ENCODE measurements at places on chromosomes 7 and 10. TPM values are rescaled to one million over a fixed set of nuclear protein-coding genes. Genes with fewer than 3 reads are reported as not detected.

LIPK gene
- total RNA-seq = not detected

CTNNA3 gene
- 3.7 TPM for total RNA-seq

URGCP gene
- 38.4 TPM for total RNA-seq

ZCWPW1 gene
- total RNA-seq = 4.6 TPM

ABCB4 gene
- total RNA-seq = 2.0 TPM

CPXM2 gene
- 7.6 TPM for total RNA-seq

NUTM2E gene
- 0.06 TPM for total RNA-seq

SLC13A1 gene
- 132 TPM for total RNA-seq

AZGP1 gene
- 104 TPM for total RNA-seq

SPDYE1 gene
- not detected for total RNA-seq

ACHE gene
- 8.4 TPM for total RNA-seq

GPRIN2 gene
- total RNA-seq = 14.8 TPM

GPNMB gene
- 72.4 TPM for total RNA-seq

BTBD16 gene
- total RNA-seq = 1.2 TPM

ASIC3 gene
- total RNA-seq = 4.4 TPM

SLC29A4 gene
- total RNA-seq = 6.0 TPM

VIPR2 gene
- total RNA-seq = 7.3 TPM

FLNC gene
- 236 TPM for total RNA-seq

All from mucosa of gallbladder (tissue), 1 donor.